ENCODE measurements at places on chromosomes 1 and 21.

GRCh38 chr1:40634901-40635655 lies 30.4 kb downstream of the RIMS3 start:
- no peak for DNase-seq

DNA sequence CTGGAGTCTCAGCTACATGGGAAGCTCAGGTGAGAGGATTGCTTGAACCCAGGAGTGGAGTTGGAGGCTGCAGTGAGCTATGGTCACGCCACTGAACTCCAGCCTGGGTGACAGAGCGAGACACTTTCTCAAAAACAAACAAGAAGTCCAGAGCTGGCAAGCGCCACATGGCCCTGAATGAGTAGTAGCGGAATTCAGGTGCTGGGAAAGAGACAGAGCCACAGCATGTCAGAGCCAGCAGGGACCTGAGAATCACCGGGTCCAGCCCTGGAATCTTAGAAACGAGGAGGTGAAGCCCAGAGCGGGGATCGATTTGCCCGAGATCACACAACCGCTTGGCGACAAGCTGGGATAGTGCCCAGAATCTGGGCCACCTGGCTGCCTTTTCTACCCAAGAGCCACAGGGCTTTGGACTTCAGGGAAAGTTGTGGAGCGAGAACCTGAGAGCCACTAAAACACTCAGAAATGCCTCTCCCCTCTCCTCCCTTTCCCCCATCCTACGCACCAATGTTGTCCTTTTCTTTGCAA lies 9.8 kb downstream of the ARL8A start:
- no peak for DNase-seq

- no peak for DNase-seq
Observed at GRCh38 chr21:42724226-42724920, 71.0 kb downstream of the PDE9A start.

DNA sequence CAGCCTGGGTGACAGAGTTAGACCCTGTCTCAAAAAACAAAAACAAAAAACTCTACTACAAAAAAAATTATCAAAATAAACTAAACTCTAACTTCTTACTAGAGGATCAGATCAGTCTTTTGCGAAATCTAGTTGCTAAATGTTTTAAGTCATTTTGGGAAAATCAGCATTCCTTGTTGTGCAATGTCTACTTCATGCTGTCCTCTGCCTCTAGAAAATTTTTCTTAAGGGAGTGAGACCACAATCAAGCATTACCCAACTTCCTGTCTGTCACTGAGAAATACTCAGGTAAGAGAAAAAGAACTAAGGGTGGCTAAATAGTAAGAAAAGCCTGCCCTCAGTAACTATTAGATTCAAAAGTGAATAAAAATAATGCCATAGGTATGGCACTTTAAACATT lies 67.2 kb upstream of the FOXD3 start:
- DNase-seq, result no peak

DNA sequence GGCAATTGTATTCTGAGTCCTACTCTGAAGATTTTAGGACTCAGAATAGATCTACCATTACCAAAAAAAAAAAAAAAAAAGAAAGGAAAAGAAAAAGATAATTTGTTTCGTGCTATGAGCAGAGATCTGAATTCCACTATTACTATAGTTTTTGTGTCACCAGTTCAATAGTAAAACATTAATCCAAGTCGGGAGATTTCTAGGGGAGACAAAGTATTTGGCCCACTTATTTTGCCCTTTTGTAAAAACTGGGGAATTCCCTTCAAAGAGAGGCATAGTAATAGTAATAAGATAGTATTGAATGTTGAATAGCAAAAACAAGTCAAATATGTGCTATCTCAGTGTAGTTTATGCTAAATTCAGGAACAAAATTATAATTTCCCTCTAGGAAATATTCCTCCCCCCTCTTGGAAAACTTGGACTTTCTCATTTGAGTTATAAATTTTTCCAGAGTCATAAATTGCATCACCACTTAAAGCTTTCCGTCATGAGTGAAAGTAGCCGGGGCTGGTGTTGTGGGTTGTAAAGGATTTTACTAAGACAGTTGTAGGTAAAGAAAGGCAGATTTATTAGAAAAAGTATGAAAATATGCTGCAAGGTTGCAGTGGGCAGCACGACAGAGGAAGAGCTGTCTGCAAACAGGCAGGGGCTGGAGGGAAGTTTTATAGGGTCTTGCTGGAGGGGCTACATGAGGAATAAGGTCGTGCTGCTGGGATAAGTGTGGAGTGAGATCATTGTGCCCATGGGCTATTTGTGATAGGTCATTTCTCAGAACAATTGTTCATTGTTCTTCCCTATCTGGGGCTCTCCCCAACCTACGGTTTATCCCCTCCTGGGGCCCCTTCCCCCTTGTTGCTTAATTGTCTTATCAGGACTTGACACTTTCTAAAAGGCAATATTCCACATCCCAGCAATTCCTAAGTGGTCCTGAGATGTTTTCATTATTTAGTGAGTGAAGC lies 1009.9 kb downstream of the PLA2G4A start:
- no peak for DNase-seq

DNA sequence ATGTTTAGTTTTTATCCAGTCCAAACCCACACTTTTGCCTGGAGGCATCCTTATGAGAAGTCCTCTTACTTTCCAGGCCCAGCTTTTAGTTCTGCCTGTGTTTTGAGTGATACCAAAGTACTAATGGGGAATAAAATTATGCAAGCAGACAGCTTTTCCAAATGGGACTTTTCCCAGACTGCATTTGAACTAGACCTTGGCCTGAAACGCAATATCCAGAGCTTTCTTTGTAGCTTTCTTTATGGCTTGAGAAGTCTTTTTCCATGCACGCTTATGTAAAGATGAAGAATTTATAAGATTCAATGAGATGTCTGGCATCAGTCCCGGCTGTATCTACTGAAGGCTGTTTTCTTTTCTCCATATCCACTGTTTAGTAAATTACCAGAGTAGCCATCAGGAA lies 236.6 kb upstream of the RAB4A start:
- DNase-seq, result no peak

DNA sequence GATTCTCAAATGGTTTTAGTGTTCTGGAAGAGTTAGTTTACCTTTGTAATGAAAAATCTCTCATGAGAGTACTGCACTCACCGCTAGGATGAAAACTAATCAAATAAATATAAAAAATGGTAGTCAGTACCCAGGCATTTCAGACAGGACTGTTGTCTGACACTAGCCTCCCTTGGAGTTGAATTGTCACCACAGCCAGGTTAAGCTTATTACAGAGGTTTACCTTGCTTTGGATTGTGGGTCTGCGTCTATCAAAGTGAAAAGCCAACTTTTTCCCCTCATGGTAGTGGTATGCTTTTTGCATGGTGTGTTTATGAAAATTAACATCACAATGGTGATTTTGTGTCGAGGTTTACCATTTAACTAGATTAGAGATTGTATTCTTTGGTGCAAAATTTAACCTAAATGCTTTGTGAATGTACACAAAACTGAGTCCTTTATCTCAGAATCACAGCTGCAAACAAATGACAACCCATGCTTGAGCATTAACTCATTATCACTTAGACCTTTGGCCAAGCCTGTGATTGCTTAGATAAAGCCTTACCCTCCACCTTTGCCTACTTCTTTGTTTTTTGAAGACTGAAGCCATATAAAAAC lies 20.1 kb downstream of the RAP1A start:
- no peak for DNase-seq

- DNase-seq, result no peak
Observed at GRCh38 chr1:203929741-203930309, 68.4 kb downstream of the SNRPE start.

DNA sequence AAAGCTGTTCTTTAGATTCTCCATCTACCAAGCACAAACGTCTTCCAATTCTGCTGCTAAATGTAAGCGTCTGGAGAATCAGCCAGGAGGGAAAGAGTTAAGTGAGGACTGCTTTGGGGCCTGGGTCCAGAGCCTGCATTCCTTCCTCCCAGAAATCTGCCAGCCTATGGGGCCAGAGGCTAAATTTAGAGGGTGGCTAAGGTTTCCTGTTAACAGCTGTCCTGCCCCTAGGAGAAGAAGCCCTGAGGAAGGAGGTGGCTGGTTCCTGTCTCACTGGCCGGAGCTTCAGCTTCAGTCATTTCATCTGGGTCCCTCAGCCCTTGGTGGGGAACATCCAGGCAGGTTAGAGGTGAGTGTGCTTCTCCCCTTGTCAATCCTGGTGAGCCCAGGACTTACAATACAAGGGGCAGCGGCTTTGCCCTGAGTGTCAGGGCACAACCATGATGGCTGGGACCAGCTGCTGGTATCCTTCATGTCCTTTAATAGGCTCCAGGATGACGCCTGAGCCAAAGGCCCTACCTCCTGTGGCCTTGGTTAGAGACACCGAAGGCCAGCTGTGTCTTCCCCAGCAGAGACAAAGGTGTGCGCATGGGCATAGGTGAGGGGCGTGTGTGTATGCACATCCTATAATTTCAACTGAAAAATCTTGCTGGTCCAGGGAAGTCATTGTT lies at the start of gene STYXL2:
Gene STYXL2 (plus strand): TSS at position 230 of the 671 bp plus-strand sequence. CDS start 775 bp downstream, outside the sequence.
- DNase-seq, result no peak

DNA sequence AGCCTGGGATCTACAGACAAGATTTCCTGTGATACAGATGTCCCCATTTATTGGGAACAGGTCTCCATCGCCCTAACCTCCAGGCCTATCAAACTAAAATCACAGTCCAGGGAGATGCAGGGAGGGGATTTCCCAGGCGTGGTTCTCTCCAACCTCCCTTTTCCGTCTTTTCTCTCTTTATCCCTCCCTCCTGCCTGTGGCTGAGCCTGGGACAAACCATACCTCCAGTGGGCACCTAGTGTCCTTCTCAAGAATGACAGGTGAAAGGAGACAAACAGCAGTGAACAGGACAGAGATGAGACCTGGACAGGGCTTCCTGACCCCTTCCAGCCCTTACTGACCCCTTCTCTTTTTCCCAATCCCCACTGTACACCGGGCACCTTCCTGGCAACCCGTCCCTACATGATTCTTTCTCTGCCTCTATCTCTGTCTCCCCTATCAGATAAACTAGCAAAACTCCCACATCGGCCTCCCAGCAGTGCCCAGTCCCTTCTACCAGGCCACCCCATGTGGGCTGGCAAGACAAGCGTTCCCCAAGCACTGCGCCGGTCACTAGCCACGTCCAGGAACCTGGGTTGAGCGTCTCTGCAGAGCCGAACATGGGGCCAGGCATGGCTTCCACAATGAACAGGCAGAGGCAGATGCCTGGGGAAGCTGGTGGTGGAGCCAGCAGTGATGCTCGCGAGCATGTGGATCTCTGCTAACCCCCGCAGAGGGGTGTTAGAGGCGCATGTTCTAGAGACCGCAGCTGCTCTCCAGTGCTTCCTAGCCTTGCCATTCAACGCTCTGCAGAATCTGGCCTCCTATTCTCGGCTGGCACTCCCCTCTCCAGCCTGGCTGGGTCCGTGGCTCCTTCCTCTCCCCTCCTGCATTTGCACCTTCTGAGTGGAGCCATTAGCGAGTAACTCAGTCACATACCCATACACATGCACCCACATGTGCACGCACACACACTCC lies 54.7 kb downstream of the ELK4 start:
- DNase-seq, result no peak
